SK-N-SH treated with all-trans-retinoic acid at 6 μM for 48 hours (cell line): ENCODE measurements at places on chromosomes 1 and 21.

GRCh38 chr1:182205351-182206022 is 144.0 kb upstream of the ZNF648 start:
- no peak for ATAC-seq

DNA sequence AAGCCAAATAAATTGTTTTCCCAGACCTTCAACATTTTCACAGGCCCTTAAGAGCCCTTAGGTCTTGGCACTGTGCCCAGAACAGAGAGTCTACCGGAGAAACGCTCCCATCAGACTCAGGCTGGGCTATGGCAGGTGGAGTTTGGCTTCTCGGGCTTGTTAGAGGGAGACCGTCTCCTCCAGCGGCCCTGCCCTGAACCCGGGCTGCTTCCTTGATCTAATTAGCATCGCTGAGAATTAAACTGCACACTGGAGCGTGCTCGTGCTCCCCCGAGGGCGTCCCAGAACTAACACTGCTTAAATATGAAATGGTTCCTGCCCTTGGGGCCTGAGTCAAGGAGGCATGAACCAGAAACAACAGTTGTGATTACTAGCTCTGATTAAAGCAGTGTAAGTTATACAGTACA is 634.4 kb downstream of the MATN1 start:
- ATAC-seq = no peak

DNA sequence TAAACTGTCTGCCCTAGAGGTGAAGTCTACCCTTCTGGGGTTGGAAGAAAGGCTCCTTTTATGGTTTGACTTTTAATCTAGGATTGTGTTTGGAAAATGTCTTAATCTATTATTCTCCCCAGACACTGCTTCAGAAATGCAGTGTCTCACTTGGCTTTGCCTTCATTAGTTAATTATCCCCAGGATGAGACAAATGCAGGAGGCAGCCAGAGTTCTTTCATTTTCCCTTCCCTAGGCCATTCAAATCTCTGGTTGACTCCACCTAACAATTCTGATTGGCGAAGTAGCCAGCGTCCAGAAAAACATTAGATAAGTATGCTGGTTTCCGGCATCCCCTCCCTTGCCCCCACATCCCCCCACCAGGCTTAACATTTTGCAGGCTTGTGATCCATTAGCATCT is 325.8 kb upstream of the PBX1 start:
- ATAC-seq = no peak

DNA sequence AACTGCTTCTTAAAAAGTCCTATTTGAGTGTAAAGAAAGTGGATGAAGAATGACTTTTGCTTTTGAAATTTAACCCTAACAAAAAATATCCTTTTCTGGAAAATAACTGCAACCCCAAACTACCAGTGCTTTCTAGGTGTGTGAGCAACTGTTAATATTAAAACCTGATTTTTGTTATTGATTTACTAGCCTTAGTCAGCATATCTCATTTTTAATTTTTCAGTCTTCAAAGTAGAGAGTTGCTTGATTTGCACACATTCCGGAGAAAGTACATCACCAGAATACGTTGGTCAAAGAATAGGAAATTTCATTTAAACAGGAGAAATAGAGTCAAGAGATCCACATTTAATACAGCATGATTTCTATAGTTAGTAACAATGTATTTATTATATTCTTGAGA is 141.8 kb upstream of the ADAMTS5 start:
- ATAC-seq = no peak

DNA sequence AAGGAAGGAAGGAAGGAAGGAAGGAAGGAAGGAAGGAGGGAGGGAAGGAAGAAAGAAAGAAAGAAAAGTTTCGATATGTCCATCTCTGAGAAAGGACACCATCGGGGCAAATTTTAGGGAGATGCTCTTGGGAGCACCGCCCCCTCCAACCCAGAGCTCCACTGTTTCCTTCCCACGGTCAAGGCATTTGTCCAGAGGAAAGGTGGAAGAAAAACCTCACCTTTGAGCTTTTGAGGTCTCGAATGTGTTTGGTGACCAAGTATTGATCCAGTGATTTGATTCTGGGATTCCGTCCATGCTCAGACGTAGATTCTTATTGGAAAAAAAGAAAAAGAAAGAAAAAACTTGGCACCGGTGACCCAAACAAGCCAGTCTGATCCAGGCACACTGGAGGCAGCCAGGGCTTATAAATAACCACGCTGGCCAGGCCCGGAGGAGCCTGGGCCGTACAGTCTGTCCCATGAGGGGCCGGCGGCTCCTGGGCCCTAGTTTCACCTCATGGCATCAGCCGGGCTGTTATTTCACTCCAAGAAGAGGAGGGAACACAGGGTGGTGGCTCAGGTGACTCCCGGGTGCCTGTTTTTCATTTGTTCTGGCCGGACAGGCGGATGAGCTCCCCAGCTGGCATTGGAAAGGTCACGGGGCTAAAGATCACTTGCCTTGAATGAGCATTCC is 36.1 kb upstream of the SLC25A33 start:
- no peak for ATAC-seq

GRCh38 chr1:151993084-151993733 is 450 bp downstream of the S100A10 start:
- peak; percentile 1; the same call in 1 of the 3 replicates for ATAC-seq

DNA sequence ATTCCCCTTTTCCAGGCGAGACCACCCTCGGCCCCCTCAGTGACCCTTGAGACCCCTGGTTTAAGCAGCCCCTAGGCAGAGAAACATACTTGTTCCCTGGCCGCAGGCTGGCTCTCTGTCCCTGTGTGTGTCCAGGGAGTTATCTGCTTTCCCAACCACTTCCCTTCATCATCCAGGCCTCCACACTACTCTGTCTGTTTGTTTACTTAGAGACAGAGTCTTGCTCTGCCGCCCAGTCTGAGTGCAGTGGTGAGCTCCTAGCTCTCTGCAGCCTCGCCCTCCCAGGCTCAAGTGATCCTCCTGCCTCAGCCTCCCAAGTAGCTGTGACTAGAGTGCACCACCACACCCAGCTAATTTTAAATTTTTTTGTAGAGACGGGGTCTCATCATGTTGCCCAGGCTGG is 5.8 kb upstream of the VWA1 start:
- no peak for ATAC-seq
